ENCODE measurements at places on chromosomes 2 and 18.

- DNase-seq = peak; percentile 26
These were observed 505.4 kb downstream of the PLCL1 start for GRCh38 chr2:198309673-198310280.

DNA sequence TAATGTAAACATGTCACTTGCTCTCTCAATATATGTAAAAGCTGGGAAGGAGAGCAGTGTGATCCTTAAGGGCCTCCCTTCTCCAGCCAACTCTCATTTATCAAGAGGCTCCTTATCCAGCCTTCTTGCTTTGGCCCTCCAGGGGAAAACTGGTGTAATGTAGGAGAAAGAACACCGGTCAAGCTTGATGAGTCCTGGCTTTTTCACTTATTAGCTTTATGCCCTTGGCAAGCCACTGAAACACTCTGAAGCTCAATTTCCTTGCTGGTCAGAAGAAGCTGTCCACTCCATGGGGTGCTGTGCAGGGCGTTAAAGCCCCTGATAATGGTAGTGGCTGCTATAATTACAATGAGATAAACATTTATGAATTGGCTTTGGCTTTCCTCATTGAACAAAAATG lies 251.2 kb upstream of the RBBP8 start:
- no peak for DNase-seq

DNA sequence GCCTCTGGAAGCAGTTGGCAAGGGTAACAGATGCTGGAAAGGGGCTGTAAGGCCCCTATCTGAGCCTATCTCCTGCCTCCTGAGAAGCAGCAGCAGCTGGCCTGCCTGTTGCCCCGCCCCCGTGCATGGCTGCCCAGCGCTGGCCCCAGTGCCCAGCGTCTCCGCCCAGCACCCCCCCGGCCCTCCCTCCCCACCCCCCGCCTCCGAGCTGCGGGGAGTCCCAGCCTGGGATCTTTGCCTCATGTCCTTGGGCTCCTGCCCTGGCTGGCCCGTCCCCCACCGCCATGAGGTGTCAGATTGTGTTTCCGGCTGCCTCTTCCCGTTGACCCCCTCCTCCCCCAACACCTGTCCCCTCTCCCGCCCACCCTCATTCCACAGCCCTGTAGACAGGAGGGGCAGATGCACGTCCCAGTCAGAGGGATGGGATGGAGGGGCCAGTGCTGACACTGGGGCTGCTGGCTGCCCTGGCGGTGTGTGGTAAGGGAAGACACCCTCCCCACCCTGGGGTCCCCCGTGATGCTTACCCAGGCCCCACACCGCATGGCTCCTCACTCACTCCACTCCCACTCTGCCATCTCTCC lies at the start of gene CHRND:
CHRND (plus strand) TSS at position 370 of the 581 bp plus-strand sequence; CDS start at position 426, 56 bp downstream.
- no peak for DNase-seq

DNA sequence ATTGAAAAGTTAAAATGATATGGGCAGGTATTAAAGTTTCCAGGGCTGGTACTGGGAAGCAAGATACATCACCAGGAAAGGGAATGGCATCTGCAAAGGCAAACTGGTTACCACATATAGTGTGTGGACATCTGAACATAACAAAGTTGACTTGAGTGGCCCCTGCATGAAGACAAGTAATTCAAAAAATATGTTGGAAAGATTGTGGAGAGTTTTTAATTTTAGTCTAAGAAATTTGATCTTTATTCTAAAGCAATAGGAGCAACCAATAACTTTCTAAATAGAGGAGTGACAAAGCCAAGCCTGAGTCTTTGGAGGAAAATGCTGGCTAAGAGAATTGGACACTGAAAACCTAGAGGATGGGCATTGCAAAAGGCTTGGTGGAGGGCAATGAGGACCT lies 278.2 kb downstream of the ALK start:
- DNase-seq = no peak

DNA sequence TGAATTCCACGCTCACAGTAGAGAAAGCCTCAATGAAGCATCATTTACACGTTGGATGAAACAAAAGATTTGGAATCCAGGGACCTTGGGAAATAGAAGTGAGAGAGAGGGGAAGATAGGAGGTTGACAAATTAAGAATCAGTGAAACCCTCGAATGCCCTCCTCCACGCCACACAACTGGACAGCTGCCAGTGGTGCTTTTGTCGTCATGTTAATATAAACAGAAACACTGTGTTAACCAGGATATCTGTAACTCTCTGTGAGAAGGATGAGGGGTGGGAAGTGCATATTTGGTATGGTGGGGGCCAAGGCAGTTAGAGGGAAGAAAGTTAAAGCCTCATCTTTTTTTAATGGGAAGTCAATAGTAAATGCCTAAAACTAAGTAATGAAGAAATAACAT lies 108.7 kb downstream of the GFPT1 start:
- no peak for DNase-seq

- no peak for DNase-seq
These were observed 184.2 kb downstream of the KCNJ3 start for GRCh38 chr2:154882725-154883124.

- no peak for DNase-seq
These were observed 14.0 kb downstream of the MBD2 start for GRCh38 chr18:54210463-54210862.

GRCh38 chr2:197675711-197676188 lies 363 bp upstream of the RFTN2 start:
- DNase-seq = no peak

DNA sequence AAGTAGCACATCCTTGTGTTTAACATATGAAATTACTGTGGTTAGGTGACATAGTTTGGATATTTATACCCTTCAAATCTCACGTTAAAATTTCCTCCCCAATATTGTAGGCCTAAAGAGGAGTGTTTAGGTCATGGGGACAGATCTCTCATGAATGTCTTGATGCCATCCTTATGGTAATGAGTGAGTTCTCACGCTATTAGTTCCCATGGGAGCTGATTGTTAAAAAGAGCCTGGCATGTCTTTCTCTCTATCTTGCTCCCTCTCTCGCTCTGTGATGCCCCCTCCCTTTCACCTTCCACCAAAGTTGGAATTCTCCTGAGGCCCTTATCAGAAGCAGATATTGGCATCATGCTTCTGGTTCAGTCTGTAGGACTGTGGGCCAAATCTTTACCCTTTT lies 660.1 kb downstream of the ADCYAP1 start:
- no peak for DNase-seq

DNA sequence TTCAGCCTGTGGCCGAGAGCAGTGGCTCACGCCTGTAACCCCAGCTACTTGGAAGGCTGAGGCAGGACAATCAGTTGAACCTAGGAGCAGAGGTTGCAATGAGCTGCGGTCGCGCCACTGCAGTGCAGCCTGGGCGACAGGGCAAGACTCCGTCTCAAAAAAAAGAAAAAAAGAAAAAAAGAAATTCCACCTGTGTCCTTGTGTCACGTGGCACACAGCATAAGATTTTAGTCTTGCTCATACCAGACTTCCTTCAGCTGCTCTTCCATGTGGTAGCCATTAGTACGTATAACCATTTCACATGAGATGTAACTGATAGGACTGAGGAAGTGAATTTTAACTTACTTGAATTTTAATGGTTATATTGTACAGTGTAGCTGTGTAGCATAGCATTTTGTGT lies 4.0 kb downstream of the NOP58 start:
- peak; percentile 26 for DNase-seq

Measured in activated T-cell treated with anti-CD3 and anti-CD28 coated beads, Interleukin-2, amount 50 U/mL, for 1 hour (primary cell).